ENCODE measurements at places on chromosomes 3 and 15.
A peak's percentile ranks its signal among the peaks of the same experiment; 100 is the strongest.

DNA sequence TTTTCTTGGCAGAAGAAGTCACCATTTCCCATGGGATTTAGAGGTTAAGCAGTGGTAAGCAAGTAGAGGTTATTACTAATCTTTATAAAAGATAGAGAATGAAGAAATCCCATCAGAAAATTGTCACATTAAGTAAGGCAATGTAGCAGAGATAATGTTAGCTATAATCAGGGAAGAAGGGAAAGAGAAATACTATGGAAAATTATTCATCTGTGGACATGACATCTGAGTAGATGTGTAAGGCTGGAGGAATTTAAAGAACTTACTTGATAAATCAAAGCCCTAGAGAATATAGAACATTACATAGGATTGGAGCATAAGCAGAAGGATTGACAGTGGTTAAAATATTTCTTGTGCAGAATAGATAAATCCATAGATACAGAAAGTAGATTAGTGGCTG, 553.1 kb upstream of the CBLB start:
- DNase-seq = no peak

- DNase-seq = no peak
These were observed 22.2 kb downstream of the ANP32A start for GRCh38 chr15:68798346-68799094.

GRCh38 chr3:190860521-190860920, 2.0 kb downstream of the GMNC start:
- DNase-seq = no peak

DNA sequence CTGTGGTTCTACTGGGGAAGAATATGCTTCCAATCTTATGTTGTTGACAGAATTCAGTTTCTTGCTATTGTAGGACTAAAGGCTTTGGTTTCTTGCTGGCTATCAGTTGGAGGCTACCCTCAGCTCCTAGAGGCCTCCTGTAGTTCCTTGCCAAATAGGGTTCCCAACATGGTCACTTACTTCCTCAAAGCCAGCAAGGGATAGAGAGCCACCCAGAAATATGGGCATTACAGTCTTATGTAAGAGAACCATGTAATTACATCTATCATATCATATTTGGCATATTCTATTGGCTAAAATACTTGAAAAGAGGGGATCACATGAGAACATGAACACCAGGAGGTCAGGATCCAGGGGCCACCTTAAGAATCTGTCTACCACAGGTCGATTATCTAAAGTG, 6.2 kb upstream of the COX17 start:
- DNase-seq = no peak

GRCh38 chr15:69725957-69726356, 273.3 kb downstream of the RPLP1 start:
- DNase-seq = no peak

DNA sequence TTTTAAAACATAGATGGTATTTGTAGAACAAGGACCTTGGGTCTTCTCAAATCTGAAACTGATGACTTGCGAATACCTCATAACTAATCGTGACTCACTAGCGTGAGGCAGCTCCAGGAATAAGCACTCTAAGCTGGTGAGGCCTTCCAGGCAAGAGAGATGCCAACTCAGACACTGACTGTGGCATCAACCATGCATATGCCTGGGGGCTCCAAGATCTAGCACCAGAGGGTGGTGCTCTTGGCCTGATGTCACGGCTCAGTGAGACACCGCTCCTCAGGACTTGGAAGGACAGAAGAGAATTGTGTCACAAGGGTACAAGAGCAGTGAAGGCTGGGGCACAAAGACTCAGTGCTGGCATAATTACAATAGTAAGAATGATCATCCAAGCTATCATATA, 125.0 kb upstream of the TRIM42 start:
- DNase-seq = no peak

GRCh38 chr3:24377218-24377993, 117.2 kb downstream of the THRB start:
- no peak for DNase-seq

DNA sequence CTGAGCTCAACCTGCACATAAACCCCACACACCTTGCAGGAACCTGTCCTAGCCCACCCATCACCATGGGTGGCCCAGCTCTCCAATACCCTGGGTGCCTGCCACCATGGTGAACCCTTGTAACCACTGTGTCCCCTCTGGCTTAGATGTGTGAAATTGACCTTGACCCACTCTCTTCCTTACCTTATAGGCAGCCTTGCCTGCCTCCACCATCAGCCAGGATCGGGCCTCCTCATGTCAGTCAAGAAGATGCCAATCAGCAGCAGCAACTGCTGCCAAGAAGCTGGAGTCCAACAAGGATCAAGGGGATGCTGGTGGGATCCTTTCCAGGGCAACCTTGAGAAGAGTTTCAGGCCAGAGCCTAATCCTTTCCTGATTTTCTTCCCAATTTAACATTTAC, 8.8 kb upstream of the CYP11A1 start:
- DNase-seq = no peak

- peak; percentile 35 for DNase-seq
These were observed 46.9 kb downstream of the KBTBD12 start for GRCh38 chr3:127961963-127962362.

- no peak for DNase-seq
These were observed 314.6 kb upstream of the PROK2 start for GRCh38 chr3:72099326-72100079.

DNA sequence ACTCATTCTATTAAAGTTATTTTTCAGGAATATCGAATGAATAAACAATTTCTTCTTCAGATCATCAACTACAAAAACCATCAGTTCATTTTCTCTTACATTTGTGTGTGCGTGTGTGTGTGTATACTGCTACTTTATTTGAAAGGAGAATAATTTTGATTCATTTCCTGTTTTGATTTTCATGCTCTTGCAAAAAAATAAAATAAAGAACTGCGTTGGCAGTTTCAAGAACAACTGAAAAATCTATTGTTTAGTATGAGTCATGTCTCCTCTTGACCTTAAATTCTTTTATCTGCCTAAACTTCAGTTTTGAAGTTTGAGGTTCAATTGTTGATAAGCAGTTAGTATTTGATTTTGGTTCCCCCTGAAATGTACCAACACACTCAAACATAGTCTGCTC, 540.8 kb downstream of the FGF12 start:
- no peak for DNase-seq

- DNase-seq = peak; percentile 15
These were observed 619 bp downstream of the TTBK2 start for GRCh38 chr15:42919799-42920518.

DNA sequence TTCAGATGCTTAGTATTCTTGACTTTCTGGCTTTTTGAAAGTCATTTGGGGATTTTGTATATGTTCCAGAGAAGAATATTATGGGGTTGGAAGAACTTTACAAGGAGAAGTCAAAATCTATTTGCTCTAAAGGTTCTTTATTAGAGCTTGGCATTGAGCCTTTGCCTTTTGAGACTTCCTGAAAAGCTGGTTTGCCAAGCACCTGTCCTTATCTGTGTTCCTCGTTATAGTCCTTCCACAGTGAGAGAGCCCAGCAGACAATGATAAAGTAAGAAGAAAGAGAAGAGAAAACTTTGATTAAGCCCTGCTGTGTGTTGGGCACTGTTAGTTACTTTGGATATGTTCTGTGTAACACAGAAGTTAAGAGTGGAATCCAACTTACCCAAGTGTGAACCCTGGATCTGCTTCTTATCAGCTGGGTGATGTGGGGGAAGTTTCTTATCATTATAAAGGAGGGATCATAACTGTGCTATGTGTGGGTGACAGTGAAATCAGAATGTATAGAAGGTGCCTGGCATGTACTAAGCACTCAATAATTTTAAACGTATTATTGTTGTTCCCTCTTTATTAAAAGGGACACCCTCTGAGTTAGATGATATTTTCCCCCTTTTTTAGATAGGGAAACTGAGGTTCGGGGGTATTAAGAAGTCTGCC, 44.3 kb upstream of the POLR2M start:
- DNase-seq = no peak

DNA sequence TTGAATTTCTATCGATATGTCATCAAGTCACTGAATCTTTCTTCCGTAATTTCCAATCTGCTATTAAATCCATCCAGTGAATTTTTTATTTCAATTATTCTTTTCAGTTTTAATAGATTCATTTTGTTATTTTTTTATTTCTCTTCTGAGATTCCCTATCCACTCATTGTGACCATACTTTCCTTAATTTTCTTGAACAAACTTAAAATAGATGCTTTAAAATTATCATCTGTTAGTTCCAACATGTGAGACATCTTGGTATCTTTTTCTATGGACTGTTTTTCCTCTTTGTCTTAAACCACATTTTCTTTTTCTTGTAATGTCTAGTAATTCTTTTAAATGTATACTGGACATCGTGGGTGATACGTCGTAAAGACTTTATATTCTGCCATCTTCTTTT, 236.6 kb upstream of the TLE3 start:
- DNase-seq = no peak

DNA sequence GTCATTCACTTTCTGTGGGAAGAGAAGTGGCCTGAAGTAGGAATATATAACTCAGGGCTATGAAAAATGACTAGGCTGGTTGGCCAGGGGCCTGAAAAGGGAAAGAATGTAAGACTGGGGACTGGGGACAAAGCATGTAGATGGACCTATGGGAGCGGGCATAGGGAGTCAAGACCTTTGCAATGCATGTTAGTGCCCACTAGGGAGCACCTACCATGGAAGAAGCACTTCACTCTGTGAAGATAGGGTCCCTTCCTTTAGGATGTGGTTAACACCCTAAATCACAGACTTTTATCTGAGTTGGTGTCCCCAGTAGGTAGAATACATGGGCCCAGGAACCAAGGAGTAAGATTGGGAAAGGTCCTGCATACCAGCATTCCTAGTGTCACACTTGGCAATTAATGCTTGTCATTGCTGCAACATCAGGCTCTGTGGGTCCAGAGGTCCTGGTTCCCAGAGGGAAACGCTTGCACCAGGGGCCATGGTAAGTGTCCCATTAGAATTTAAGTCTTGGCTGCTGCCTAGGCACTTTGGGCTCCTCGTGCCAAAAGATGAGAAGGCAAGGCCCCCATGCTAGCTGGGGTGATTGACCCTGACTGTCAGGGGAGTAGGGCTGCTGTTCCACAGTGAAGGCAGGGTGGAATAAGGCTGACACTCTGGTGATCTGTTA, 79.6 kb downstream of the CRYGS start:
- no peak for DNase-seq

All from HuH-7.5 (cell line).